Stimulated activated CD4-positive, alpha-beta T cell treated with anti-CD3 and anti-CD28 coated beads, Interleukin-4, amount 100 ng/mL, for 1 hour (primary cell): ENCODE measurements at places on chromosomes 6 and 20.

DNA sequence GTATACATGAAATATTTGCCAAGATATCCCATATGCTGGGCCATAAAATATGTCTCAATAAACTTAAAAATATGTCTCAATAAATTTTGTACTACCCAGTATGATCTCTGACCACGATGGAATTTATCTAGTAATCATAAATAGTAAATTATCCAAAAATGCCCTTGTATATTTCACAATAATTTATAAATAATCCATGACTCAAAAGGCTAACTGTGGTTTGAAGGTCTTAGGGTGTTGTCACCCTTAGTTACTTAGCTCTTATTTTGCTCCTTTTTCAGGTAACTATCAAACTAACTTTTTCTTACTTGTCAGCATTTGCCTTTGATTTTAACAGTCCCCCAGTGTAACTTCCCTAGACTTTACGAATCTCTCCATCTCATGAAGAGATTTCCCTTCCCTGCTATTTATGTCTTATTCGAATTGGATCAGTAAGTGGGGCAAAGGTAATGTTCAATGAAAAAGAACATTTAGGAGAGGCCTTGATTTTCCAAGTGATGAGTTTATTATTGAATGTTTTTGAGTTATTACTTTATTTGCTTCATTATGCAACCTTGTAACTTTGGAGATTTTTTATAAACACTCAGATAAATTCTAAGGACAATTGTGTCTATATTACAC, 109.0 kb upstream of the THBS2 start:
- no peak for DNase-seq

DNA sequence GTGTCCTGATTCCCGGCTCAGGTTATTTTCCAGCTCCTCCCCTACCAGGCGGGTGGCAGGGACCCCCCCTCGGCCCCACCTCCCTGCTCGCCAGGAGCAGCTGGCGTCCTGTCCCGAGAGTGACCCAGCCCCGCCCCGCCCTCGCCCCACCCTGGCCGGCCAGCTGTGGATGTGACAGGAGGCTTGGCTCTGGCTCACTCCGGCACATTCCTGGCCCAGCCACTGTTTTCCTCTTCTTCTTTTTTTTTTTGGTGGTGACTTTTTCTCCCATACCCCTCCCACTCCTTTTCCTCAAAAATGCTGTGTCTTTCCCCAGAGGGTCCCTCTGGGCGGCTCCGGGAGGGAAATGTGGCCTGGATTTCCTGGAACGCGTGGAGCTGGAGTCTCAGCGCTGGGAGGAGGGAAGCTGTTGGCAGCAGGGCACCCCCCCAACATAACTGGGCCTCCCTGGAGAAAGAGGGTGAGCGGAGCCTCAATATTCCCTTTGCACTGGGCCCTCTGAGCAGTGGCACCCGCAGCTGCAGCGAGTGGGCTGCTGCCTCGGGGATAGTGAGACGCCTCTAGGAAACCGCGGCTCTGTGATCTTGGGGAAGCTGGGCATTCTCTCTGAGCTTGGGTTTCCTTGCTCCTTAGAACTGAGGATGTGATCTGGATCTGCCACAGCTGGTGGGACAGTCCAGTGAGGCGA, 28.3 kb upstream of the CSNK2A1 start:
- no peak for DNase-seq

- no peak for DNase-seq
These were observed 518.6 kb downstream of the PKHD1 start for GRCh38 chr6:51568771-51569170.

DNA sequence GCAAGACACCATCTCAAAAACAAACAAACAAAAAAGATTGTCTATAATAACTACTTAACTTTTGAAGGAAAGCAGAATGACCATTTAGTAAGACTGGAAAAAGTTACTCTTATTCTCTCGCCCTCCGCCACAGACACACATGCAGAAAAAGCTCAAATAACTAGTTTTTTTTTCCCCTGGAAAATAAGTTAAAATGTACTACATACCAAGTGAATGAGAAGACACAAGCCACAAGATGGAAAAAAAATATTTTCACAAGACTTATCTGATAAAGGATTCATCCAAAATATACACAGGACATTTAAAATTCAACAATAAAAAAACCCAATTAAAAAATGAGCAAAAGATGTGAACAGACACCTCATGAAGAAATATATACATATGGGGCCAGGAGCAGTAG, 31.9 kb downstream of the NUDT3 start:
- DNase-seq, result no peak

DNA sequence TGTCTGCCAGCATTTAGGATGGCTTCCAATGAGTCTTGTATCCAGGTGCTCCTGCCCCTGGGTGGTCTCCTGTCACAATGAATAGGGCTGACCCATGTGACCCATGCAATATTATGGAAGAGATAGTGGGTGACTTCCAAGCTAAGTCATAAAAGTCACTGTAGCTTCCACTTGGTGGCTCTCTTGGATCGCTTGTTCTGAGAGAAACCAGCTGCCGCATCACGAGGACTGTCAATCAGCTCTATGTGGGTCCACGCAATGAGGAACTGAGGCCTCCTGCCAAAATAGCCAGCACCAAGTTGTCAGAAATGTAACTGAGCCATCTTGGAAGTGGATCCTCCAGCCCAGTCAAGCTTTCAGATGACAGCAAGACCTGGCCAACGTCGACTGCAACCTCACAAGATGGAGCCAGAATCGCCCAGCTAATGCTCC, 14.9 kb upstream of the MATN4 start:
- DNase-seq, result no peak

DNA sequence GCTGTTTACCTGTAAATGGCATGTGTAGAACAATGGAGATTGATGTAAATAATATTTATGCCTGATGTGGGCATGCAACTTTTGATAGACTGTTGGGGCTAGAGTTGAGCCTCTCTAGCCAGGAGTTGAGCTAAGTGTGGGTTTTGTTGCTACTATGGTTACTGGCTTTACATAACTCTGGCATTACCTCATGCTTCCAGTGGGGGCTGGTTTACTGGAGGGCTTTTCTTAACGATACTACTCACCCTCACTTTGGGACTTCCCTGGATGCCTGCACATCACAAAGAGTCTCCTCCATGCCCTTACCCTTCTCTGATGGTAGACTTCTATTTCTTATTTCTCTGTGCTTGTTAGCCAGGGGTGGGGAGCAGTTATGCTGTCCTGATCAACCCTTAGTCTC, 524.6 kb upstream of the CDH4 start:
- DNase-seq, result no peak

- DNase-seq, result no peak
These were observed 41.0 kb upstream of the MPC1 start for GRCh38 chr6:166423781-166424180.

GRCh38 chr6:163099621-163100171, 314.8 kb upstream of the QKI start:
- DNase-seq, result no peak

DNA sequence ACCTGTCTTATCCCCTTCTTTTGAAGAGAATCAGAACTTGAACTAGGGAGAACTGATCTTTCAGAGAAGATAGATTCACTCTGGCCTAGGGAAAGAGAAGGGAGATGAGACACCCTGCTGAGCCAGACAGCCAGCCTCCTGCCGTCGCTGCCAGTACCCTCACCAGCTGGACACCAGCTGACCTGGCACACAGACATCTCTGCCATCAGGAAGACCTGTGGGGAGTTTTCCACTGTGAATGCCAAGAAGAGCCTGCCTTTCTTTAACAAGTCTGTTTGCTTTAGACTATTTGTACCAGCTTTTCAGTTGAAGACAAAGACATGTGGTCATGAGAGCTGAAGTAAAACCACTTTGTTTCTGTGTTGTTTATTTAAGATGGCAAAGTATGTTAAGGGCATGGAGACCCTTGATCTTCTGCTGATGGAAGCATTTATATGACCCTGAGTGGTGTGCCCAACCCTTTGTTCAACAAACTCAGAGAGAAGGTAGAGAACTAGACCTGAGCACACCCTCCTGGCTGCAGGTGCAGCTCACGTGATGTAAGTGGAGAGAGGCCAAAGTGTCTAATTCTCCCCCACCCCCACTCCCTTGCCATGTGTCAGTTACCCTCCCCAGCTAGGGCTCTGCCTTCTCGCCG, 82.3 kb upstream of the SLC24A3 start:
- DNase-seq, result no peak

DNA sequence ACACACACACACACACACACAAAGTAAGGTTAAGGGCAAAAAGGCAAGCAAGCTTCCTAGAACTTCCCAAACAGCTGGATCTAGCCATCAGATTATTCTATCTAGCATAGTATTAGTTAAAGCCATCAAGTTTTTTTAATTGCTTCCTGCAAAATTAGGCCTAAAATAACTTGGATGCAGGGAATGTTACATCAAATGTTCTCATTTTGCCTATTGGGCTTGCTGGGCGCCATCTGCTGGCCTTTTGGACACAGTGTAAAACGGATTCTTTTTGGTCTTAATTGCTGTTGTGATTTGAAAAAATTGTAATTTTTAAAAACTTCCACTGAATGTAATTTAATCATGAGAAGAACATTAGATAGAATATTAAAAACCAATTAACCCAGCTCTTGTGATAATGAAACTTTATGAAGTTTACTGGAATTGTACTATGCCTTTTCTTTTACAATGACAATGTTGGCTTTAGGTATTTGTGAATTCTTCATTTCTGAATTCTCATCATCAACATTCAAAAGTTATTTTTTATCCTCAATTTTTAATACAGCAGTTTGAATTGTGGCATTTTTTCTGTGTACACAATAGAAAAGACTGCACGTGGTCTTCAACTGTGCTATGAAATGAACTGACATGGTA, 6.8 kb downstream of the MKKS start:
- DNase-seq, result peak; percentile 50

GRCh38 chr6:72246926-72247325, 360.6 kb downstream of the RIMS1 start:
- no peak for DNase-seq

DNA sequence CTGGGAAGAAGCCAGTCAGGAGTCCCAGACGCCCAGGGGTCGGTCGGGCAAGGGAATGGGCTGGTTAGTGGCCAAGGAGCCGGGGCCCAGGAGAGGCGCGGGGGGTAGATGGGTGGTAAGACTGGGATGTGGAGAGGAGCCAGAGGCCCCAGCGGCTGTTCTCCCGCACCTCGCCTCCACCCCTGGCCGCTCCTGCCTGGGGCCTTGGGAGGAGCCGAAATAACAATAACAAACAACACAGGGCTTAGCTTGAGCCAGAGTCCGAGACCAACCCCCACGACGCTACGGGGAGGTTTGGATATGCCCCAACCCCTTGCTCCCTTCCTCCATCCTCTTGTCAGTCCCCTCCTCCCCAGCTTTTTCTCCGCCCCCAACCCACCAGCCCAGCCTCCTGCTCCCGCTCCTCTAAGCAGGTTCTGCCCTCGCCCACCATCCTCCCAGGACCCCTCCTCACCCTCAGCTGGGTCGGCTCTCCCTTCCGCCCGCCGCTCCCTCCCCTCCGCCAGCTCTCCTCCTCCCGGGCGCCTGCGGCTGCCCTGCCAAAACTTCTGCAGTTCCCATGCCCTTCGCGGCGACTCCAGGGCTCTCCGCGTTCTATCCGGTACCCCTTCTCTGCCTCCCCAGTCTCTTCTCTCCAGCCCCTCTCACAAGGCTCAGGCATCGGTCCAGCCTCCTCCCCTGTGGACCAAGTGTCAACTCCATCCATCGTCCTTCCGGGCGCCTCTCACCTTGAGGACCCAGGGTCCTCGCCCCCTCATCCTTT, 1.1 kb downstream of the RNF39 start:
- no peak for DNase-seq

DNA sequence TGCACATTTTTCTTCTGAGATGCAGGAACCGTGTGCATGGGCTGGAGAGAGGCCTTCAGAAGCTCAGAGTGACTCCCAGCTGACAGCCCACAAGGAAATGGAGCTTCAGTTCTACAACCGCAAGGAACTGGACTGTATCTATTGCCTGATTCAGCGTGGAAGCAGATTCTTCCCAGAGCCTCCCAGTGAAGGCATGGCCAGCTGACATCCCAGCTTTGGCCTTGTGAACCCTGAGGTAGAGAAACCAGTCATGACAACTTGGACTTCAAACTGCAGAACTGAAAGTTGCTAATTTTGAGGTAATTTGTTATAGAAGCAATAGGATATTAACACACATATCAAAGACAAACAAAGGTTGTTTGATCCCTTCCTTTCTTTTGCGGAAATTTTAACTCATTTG, 94.3 kb upstream of the NOX3 start:
- DNase-seq, result no peak

DNA sequence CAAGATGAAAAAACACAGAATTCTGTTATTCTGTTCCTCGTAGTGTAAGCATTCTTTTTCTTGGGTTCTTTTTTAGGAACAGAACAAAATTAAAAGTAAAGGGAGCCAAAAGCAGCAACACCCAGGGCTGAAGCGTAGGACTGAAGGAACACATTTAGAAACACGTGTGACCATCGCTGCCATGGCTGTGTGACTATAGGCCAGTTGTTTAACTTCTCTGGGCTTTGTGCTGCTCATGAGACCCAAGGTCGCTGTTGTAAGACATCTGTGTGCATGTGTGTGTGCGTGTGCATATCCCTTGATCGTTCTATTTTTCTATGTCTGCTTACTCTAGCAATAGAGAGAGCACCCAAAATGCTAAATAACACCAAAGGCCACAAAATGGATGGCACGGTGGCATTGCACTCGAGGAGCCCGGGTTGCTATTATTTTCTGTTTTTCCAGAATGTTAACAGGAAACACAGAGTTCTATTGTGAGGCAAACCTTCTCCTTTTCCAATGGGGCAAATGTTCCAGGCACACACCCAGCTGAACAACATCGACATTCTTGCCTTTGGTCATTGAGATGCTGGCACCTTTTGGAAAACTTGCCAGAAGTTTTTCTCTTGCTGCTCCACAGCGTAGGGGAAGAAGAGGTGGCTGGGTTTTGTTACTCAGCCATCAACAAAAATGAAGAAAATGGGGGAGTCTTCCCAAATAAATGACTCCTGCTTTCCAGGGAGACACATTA, 267.8 kb upstream of the ECI2 start:
- no peak for DNase-seq

DNA sequence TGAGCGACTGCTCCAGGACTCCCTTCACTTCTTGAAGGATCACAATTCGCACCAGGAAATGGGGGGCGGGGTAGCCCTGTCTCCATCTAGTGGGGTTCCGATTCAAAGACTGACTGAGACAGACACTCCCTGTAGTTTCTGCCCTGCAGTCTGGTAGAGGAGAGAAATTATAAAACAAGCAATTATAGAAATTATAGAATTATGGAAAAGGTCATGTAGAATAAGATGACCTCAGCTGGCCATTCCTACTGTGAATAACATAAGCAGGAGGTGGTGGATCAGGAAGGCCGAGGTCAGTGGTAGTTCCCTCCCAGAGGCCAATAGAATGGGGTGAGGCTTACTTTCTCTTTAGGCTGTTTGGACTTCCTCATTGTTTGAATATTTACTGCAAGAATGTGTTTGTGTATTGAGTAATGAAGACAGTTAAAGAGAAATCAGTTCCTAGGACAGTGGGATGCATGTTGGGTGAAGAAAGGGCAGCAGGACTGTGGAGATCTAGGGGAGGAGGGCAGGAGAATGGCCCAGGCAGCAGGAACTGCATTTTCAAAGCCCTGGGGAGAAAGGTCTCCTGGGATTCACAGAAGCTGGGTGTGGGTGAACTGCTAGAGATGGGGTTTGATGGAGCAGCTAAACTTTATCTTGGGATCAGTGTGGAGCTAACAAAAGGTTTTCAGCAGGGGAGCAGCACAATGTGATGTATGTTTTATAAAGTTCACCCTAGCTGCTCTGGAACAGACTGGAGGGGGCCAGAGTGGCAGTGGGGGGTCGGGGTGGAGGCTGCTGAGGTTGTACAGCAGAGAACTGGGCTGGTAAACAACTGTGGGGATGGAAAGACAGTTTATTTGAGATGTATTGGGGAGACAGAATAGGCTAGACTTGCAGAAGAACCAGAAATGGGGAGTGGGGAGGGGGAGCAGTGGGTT, 2.1 kb downstream of the ZNF341 start:
- DNase-seq, result no peak
